ENCODE measurements at places on chromosomes 16 and 17. TPM values are rescaled to one million over a fixed set of nuclear protein-coding genes. Genes with fewer than 3 reads are reported as not detected.

Gene TP53TG3F
- total RNA-seq = not detected

Gene TRIM37
- 27.7 TPM for total RNA-seq

Gene RASD1
- total RNA-seq = 1.0 TPM

Gene HNF1B
- total RNA-seq = 0.22 TPM

Gene NEUROD2
- not detected for total RNA-seq

Gene WNT9B
- not detected for total RNA-seq

Gene PIMREG
- total RNA-seq = 1.6 TPM

Gene MYOCD
- total RNA-seq = not detected

Gene BEAN1
- total RNA-seq = not detected

Gene KRTAP17-1
- total RNA-seq = not detected

Gene CCDC200
- total RNA-seq = 0.33 TPM

Gene TMC5
- not detected for total RNA-seq

Gene KRT28
- total RNA-seq = not detected

Gene TRIM72
- total RNA-seq = not detected

Gene TMEM238L
- not detected for total RNA-seq

Gene P2RX1
- total RNA-seq = 0.22 TPM

Gene CFAP20
- 56.7 TPM for total RNA-seq

Gene FNDC8
- 0.15 TPM for total RNA-seq

Gene TBC1D3
- 1.6 TPM for total RNA-seq

Gene KRT25
- total RNA-seq = not detected

Gene TBC1D3B
- total RNA-seq = 4.4 TPM

Gene PRRT2
- 1.2 TPM for total RNA-seq

Gene BRICD5
- total RNA-seq = 10.9 TPM

Gene CES4A
- 4.2 TPM for total RNA-seq

Gene ATXN7L3
- total RNA-seq = 96.6 TPM

Gene KIF19
- 0.20 TPM for total RNA-seq

Gene IL21R
- total RNA-seq = 84.5 TPM

Gene KRT17
- not detected for total RNA-seq
